ENCODE measurements at places on chromosomes 12 and 14. TPM values are rescaled to one million over a fixed set of nuclear protein-coding genes. Genes with fewer than 3 reads are reported as not detected.
A peak's percentile ranks its signal among the peaks of the same experiment; 100 is the strongest.

Gene MYO1H
- not detected for total RNA-seq

DNA sequence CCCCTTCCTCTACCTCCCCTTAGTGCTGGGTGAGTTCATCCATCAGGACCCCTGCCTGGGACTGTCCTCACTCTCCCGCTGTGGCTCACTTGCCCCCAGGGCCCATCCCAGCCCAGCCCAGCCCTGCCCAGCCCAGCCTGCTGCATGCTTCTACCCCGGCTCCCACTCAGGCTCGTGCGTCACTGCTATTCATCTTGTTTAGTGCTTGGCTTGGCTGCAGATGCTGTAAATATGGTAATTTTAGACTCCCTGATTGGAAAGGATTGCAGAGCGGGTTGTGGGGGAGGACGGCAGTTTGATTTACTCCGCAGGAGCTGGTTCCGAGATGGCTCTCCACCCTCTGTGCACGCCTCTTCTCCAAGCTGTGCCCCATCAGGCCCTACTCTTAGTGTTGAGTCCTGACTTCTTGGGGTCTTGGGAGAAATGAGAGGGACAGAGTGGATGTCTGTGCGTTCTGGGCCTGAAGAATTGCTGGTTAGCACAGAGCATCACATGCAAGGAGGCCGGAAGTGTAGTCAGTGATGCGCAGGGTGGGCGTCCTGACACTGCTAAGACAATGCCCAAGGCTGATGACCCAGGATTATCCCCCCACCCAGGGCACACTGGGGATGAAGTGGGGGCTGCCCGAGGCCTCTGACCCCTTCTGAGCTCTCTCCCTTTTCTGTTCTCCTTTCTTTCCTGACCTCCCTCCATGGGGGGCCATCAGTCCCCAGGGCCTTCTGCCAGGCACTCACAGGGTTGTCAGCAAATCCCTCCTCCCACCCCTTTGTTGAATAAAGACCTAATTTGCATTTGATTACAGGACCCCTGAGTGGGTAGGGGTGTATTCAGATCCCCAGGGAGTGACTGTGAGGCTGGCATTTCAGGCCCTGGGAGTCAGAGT, 244.4 kb downstream of the ZFP36L1 start:
- DNase-seq = no peak

Gene CHURC1
- 44.0 TPM for total RNA-seq

DNA sequence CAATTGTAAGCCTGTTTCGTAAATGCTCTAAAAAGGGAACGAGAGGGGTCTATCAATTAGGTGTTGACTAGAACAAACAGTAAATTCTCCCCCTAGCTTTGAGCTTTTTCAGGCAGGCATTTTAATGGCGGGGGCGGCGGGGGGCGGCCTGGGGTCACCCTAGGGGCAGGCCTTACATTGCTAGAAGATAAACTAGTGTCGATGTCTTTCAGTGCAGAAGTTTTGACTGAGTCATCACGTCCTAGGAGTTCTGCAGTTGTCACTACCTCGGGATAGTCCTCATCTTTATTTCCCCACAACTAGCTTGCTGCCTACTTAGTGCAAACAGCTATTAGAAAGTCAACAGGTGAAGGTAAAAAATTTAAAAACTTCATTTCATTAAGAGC, 1.6 kb downstream of the ATP6V1D start:
- DNase-seq = no peak

DNA sequence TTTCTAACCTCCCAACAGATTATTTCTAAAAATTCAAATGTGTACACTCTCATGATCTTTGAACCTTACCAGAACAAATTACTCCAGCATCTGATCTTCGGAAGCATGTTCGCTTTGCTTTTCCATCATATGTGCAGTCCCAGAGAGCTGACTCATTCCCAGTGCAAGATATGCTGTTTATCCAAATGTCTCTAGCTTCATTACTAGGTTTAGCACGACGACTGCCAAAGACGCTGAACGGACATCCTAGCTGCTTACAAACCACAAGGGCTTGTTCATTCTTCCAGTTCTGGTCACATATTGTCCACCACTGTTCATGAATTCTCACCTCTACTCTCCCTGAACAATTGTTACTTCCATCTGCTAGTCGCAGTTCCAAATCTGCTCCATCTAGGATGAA, 40.5 kb downstream of the CD163L1 start:
- DNase-seq = no peak

- peak; percentile 91 for DNase-seq
Observed at GRCh38 chr14:35341751-35342488, 49.7 kb downstream of the PSMA6 start.

Gene SNAPC1
- total RNA-seq = 12.7 TPM

Gene SLCO1A2
- total RNA-seq = not detected

- no peak for DNase-seq
Observed at GRCh38 chr12:130013771-130014484, 110.1 kb upstream of the TMEM132D start.

DNA sequence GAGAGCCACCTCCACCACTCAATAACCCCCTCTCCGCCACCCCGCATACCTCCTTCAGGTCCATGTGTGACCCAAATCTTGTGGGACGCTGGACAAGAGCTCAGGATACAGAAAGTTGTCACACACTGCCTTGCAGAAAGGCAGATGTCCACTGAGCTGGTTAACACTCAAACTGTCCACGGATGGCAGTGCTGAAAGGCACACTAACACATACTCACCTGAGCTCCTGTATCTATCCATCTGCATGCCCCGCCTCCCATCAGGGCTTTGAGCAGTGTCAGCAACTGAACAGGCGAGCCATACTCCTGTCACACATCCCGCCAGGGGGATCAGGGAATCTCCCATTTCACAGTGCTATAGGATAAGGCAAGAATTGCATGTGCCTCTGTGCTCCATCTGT, 642.0 kb downstream of the GALC start:
- no peak for DNase-seq

Gene TNFAIP2
- total RNA-seq = 37.5 TPM

Gene APOF
- not detected for total RNA-seq

- DNase-seq = no peak
Observed at GRCh38 chr12:86663716-86664115, 407.5 kb upstream of the MGAT4C start.

DNA sequence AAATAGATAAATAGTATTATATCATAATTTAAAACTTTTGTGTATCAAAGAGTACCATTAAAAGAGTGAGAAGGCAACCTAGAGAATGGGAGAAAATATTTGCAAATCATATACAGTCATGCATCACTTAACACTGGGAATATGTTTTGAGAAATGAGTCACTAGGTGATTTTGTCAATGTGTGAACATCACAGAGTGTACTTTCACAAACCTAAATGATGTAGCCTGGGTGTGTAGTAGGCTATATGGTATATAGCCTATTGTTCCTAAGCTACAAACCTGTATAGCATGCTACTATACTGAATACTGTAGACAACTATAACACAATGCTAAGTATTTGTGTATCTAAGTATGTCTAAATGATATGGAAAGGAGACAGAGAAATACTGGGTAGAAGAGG, 48.0 kb upstream of the ARID2 start:
- DNase-seq = no peak

- peak; percentile 45 for DNase-seq
Observed at GRCh38 chr12:25699454-25699853, 146.4 kb upstream of the LMNTD1 start.

- no peak for DNase-seq
Observed at GRCh38 chr12:32693036-32693435, 13.9 kb downstream of the DNM1L start.

DNA sequence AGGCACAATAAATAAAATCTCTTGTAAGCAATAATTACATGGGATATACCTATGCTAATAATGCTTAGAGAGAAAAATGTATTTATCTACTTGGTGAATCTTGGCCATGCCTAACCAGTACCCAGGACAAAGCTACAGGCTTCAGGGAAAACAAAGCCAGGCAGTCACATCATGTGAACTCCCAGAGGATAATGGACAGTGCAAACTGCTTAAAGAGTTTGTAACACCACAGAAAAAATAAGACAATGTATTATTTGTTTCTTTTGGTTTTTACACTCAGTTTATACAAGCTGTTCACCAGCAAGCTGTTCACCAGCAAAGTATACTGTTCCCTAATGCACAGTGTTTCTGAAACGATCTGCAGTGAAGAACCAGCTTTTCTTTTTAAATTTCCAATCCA, 38.0 kb downstream of the DICER1 start:
- DNase-seq = no peak

DNA sequence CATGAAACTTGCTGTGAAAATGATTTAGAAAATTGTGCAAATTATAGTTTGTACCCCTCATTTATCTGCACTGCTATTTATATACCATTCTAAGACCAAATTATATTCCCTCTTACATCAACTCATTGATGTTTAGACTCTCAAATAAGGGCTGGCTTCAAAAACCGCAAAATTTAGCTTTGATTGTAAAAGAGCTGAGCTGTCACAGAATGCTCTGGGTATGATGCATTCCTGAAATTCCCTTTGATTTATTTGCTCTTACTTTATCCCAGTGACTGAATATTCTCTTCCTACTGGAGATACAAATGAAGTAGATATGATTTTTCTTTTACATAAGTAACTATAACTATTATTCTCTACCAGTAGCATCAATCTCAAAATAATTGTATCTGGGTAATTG, 78.0 kb upstream of the TMTC2 start:
- no peak for DNase-seq

DNA sequence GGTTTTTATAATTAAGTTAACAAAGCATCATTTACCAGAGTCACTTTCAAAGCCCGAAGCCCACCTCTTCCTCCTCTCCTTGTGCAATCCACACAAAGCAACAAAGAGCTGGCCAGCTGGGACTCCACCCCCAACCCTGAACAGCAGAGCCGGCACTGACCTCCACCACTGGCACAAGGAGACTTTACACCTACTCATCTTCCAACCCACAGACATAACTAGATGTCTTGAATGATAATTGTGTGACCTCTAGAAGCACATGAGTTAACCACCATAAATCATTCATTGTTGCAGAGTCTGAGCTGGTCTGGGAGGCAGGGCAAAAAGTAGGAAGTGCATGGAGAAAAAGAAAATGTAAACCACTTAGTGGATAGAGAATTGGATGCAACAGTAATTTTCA, 72.2 kb downstream of the ST8SIA1 start:
- no peak for DNase-seq

Gene MARK3
- 81.2 TPM for total RNA-seq

- DNase-seq = no peak
Observed at GRCh38 chr14:25178255-25178654, 128.3 kb upstream of the STXBP6 start.

- DNase-seq = no peak
Observed at GRCh38 chr12:55765736-55766290, 22.9 kb downstream of the GDF11 start.

Gene RND1
- total RNA-seq = 4.0 TPM

- DNase-seq = no peak
Observed at GRCh38 chr14:59698793-59699192, 122.2 kb upstream of the CCDC175 start.

DNA sequence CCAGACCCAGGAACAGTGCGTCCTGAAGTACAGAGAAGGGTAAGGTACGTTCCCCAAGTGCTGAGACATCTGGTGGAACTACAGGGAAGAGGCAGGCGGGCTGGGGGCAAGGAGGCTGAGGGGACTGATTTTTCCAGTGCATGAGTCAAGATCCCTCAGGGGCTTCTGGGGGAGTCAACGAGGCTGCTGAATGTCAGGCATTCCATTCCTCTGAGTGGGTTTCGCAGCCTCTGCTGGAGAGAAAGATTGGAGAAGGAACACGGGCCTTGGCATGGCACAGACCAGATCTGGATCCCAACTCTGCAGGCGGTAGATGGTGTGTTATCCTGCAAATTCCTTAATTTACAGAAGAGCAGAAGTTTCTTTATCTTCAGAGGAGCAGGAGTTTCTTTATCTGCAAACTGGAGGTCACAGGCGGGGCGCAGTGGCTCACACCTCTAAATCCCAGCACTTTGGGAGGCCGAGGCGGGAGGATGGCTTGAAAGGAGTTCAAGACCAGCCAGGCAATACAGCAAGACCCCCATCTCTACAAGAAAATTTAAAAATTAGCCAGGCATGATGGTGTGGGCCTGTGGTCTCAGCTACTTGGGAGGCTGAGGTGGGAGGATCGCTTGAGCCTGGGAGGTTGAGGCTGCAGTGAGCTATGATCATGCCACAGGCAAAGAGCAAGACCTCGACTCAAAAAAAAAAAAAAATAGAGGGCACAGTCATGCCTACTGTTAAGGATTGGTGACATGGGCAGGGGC, 132.6 kb upstream of the MAP1LC3B2 start:
- DNase-seq = peak; percentile 30

Gene KRT6C
- not detected for total RNA-seq

All from endothelial cell of umbilical vein (primary cell).